ENCODE measurements at places on chromosomes 6 and 20. TPM values are rescaled to one million over a fixed set of nuclear protein-coding genes. Genes with fewer than 3 reads are reported as not detected.

PLCB1 gene
- 32.4 TPM for total RNA-seq

GRCh38 chr6:129701721-129702455 lies 8.1 kb downstream of the ARHGAP18 start:
- no peak for DNase-seq

GRCh38 chr6:129184808-129185366 lies 301.9 kb downstream of the LAMA2 start:
- DNase-seq = no peak

DNA sequence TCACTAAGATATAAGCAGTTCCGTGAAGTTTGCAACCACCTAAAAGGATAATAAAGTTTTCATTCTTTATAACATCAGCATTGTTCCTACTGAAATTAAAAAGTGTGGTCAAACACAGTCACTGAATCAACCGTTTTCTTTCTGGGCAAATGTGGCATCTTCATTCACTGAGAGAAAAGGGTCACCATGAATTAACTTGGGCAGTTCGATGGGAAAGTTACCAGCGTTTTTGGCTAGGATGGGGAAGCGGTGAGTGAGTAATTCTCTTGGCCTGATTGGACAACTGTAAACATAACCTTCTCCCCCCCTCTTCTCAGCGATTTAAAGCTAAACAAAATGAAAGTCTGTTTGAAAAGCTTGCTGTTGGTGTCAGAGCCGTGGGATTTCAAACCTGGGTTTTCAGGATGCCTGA lies 181.8 kb downstream of the SASH1 start:
- no peak for DNase-seq

TRIM10 gene
- total RNA-seq = not detected

DNA sequence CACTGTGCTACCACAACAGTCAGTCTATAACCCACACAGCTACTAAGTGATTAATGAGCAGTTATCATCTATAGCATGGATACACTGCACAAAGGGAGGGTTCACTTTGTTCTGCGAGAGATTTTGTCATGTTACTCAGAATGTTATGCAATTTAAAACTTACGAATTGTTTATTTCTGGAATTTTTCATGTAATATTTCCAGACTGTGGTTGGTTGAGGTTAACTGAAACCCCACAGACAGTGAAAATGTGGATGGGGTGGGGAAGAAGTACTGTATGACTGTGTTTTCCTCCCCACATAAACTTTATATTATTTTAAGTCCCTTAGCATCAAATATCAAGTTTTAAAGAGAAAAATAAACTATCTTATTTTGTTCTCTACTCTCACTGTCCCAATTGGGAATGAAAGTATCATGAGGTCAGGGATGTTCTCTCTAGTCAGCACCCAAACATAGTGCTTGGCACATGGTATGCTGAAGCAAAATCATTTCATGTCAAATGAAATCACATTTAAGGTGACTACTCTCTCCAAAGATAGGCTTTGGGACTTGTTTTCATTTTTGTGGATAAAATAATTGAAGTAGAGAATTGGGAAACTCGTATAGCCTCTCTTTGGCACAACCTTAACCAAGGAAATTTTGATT lies 25.4 kb downstream of the DOP1A start:
- no peak for DNase-seq

- DNase-seq = no peak
Measured at GRCh38 chr6:52595796-52596130, 18.9 kb upstream of the TRAM2 start.

DNA sequence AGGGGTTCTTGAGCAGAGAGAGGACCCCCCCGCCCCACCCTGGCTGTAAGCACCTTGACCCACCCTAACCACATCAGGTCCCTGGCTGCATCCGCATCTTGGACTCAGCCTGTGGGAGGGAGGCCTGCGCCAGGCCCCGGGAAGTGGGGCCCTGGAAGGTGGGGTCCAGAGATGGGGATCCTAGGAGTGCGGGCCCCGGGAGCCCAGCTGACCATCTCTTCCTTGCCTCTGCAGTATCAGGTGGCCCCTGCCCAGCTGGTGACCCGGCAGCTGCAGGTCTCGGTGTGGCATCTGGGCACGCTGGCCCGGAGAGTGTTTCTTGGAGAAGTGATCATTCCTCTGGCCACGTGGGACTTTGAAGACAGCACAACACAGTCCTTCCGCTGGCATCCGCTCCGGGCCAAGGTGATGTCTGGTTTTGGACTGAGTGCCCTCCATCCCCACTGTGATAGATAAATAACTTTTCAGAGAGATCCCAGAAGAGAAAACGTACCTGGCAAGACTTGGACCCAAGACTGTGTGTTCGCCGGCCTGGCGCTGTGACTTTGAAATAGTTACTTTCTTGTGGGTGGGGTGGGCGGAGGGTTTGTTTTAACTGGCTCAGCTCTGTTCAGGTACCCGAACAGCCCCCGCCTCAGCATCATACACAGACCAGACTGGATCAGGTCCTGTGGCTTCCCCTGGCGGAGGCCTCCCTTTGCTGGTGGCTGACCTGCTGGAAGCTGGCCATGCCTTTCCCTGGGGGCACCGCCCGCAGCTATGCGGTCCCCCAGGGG lies 62.0 kb downstream of the EZR start:
- DNase-seq = no peak

- DNase-seq = no peak
Measured at GRCh38 chr20:36862857-36863668, 12.9 kb upstream of the TLDC2 start.

- DNase-seq = no peak
Measured at GRCh38 chr20:34320861-34321260, 17.7 kb upstream of the AHCY start.

DNA sequence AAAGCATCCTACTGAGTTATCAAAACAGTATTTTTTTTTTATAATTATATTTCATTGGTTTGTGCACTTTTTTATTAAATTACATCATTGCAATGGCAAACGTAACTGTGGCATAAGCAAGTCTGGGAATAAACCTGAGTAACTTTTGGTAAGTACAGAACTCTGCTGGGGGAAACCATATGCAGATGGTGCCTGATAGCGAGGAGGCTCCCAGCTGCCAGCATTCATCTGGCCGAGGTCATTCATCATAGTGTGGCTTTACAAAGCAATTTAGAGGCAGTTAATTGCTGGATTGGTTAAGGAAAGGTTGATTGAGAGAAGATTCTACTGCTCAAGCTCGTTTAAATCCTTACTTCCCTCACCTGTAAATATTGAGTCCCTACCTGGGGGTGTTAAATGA lies 52.6 kb downstream of the HECA start:
- no peak for DNase-seq

FILIP1 gene
- total RNA-seq = 3.2 TPM

DNA sequence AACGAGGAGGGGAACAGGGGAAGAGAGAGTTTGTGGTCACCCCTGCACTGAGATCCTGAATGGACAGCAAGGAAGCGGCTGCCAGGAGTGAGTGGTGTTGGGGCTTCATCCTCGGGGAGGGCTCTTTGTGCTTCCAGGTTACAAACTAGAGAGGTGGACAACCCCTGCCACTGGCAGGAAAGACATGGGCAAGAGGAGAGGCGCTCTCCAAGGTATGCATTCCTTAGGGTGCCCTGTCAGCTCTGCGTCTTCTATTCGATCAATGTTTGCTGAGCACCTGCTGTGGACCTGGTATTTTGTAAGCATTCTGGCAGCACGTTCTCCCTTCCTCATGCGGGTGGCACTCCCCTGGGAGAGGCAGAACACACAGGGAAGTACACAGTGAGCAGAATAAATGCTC lies 93.6 kb downstream of the CDH4 start:
- no peak for DNase-seq

DNA sequence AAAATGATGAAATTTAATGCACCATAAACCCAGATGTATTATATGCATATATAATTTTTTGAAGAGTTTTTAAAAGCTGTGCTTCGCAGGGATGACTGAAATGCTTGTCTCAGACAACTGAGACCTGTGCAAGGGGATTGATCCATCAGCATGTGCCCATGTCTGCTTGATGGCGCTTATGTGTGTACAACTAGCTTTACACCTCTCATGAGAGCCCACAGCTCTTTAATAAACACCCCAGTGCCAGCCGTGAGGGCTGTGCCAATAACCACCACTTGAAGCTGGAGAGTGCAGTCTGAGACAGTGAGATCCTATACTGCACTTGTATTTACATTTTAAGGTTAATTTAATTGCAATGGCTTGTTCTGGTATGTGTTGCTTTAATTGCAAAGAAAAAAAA lies 225.5 kb downstream of the BCKDHB start:
- no peak for DNase-seq

GRCh38 chr6:27847706-27848105 lies 64.5 kb downstream of the OR2B2 start:
- no peak for DNase-seq

DNA sequence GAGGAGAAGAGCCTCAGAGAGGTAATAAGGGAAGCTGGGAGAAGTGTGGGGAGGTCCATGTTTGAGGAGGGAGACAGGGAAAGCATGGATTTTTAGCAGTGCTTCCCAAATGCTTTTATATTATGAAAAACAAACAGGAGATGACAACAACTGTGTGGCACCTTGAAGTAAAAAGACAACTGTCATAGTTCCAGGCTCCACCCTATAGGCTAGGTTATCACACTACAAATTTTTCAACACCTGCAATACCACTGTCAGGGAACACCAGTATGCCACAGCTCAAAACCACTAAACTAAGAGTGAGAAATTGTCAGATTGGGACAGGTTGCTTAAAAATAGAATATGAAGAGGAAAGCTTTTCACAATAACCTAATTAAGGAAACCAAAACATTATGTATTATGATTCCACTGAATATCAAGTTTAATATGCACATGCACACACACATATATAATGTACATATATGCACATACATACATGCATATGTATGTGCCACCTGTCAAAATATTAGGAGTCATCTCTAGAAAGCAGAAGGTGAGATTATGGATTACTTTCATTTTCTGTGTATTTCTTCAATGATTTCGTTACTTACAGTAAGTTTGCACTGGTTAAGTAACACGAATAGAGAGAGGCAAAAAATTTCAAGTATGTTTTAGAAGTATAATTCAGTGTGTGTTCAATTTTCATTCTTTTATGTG lies 261.2 kb downstream of the PTPRK start:
- no peak for DNase-seq

- no peak for DNase-seq
Measured at GRCh38 chr6:156440688-156441087, 336.5 kb upstream of the ARID1B start.

DNA sequence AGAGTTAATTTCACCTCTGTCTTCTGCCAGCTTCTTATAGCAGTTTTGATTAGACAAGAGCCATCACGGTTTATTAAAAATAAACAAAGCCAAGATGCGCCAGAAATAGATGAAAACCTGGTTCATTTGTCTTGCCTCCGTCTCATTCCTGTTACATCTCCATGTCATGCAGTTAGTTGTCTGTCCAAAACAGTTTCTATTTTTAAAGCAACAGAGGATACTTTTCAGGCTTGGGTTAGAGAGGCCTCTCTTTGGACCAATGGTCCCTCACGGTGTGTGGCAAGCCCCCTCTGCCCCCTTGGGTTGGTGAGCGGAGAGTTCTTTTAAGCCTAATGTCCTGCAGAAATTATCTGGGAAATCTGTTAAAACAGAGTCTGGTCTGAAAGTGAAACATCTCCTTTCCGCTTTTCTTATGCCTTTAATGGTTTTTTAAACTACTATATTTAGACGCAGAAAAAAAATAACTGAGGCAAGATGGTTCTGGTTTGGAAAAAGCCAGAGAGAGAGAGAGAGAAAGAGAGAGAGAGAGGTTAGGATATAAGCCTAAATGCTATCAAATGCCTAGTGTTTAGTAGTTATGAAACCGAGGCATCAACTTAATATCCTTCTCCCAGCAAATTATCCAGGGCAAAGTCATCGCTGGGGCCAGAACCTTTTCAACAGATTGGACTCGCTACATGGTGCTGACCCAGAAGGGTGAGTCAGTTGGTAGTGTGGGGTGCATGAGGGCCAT lies 64.5 kb downstream of the ZDHHC14 start:
- no peak for DNase-seq

IL20RA gene
- 21.9 TPM for total RNA-seq
